ENCODE measurements at places on chromosomes 16 and 17.
A peak's percentile ranks its signal among the peaks of the same experiment; 100 is the strongest.

GRCh38 chr17:20128036-20128667 lies 119.0 kb downstream of the SPECC1 start:
- DNase-seq = peak; percentile 75

DNA sequence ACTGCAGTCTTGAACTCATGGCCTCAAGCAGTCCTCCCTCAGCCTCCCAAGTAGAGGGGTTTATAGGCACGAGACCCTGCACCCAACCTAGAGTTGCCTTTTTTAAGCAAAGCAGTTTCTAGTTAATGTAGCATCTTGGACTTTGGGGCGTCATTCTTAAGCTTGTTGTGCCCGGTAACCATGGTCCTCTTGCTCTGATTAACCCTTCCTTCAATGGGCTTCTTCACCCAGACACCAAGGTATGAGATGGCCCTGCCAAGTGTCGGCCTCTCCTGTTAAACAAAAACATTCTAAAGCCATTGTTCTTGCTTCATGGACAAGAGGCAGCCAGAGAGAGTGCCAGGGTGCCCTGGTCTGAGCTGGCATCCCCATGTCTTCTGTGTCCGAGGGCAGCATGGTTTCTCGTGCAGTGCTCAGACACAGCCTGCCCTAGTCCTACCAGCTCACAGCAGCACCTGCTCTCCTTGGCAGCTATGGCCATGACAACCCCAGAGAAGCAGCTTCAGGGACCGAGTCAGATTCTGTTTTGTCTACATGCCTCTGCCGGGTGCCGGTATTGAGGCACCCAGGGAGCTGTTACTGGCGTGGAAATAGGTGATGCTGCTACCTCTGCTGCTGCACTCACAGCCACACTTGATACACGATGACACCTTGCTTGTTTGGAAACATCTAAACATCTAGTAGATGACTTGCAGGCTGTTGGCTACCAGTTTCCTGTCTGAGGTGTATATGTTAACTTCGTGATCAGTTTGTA lies 3.3 kb downstream of the RPL13 start:
- no peak for DNase-seq

GRCh38 chr16:57871456-57871855 lies 69.2 kb upstream of the KIFC3 start:
- DNase-seq = peak; percentile 86

- DNase-seq = no peak
These were observed 102.4 kb upstream of the CRHR1 start for GRCh38 chr17:45681706-45682105.

- no peak for DNase-seq
These were observed 186.6 kb upstream of the SALL1 start for GRCh38 chr16:51337662-51338061.

GRCh38 chr17:50816271-50816670 lies 19.1 kb upstream of the WFIKKN2 start:
- DNase-seq = no peak

DNA sequence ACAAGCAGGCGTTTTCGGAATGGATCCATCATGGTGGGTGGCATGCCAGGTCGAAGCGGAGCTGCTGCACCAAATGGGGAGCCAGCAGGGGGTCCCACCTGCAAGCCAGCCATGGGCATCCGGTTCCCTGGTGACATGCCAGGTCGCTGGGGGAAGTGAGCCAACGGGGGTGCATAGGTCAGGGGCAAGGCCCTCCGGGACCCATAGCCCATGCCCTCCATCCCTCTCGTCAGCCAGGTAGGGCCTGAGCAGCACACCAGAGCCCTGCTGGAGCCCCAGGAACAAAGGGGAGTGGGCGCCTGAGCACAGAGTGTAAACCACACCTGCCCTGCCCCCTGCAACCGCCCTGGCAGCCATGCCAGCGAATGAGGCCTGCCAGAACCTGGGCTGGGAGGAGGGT lies 5.0 kb downstream of the SMARCD2 start:
- no peak for DNase-seq

DNA sequence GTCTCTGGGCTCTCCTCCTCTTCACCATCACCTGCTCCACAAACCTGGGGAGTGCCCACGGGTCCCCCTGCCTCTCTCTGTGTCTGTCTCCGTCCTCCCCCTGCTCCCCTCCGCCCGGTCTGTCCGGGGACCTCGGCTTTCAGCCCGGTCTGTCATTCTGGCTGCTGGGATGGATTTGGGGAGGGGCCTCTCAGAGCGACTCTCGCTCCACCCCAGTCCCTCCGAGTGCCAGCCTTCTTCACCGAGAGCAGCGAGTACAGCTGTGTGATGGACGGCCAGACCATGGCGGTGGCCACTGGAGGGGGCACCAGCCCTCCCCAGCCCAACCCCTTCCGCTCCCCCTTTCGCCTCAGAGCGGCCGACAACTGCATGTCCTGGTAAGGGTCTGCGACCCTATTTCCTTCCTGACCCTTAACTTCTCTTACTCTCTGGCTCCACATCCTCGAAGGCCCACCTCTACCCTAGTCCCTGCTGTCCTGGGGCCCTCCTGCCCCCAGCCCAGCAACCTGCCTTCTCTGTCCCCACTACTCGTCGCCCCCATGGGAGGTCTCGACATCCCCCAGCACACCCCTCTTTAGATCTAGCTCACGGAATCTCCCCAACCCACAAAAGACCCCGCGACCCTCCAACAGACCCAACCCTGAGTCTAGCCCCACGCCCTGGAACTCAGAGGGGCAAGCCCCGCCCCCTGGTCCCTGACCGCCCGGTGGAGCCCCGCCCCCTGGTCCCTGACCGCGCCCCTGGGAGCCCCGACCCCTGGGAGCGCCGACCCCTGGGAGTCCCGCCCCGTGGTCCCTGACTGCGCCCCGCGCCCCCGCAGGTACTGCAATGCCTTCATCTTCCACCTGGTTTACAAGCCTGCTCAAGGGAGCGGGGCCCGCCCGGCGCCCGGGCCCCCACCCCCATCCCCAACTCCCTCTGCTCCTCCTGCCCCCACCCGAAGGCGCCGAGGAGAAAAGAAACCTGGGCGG lies 5.6 kb upstream of the CXCL16 start:
- no peak for DNase-seq

- DNase-seq = no peak
These were observed 47.1 kb upstream of the TEKT3 start for GRCh38 chr17:15388356-15389041.

DNA sequence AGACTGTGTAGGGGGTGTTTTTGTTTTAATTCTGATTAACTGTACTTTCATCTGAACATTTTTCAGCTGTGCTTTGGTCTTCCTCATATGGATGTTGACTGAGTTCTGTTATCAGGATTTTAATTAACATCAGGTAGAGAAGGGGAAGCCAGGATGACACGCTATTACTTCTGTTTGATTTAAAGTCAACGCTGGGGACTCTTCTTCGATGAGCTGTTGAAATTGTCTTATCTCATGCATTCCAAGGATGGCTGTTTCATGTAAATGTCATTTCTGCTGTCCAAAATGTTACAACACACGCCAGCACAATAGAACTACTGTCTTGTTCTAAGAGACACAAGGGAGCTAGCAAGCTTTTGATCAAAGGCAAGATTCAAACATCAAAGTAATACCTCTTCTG lies 263.3 kb upstream of the CDH5 start:
- peak; percentile 97 for DNase-seq

Data from amniotic epithelial cell (primary cell).